ENCODE measurements at places on chromosomes 7 and 10. TPM values are rescaled to one million over a fixed set of nuclear protein-coding genes. Genes with fewer than 3 reads are reported as not detected.
A peak's percentile ranks its signal among the peaks of the same experiment; 100 is the strongest.

FAM221A gene
- 18.1 TPM for total RNA-seq

ASB10 gene
- not detected for total RNA-seq

KCNMA1 gene
- total RNA-seq: 155 TPM

PNLIP gene
- total RNA-seq: not detected

FANK1 gene
- 9.4 TPM for total RNA-seq

HABP2 gene
- total RNA-seq: not detected

ATP6V0A4 gene
- total RNA-seq: not detected

DNA sequence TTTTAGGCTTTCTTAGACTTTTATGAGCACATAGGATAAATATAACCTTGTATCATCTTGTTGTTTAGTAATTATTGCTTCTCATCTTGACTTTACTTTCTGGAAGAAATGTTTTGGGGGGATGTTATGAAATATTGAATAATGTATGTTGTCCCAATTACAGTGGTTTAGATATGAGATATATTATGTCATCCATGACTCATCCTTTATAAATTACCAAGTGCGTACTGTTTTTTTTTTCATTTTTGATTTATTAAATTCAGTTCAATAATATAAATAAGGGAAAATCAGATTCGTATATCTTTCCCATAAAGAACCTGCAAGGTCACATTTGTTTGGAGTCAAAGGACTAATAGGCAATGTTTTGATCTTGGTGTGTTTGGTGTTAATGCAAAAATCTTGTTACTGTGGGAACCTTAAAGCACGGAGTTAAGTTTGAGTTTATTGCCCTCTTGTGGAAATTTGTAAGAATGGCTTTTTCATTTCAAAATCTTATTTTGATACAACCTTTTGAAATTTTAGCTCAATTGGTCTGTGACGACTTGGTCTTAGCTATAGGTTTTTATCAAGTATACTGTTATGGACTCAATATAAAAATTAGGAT, 108.6 kb downstream of the SRI start:
- peak; percentile 71 for DNase-seq

DNA sequence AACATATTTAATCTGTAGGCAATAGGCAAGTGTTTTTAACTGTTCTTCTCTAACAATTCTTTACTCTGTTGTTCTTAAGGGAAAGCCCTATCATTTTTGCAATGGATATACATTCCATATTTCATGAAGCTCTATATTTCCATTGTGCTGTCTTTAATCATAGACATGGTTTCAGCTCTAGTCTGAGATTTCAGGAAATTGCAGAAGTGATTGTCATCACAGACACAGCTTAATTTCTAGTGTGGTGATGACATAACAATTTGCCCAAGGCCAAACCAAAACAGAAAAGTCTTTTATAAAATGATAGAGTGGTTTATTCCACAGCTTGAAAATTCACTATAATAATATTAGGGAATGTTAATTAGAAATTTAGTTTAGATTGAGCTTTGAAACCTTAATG, 494.1 kb upstream of the SEMA3A start:
- no peak for DNase-seq

GRCh38 chr10:49844775-49845595, 82.9 kb upstream of the OGDHL start:
- no peak for DNase-seq

DNA sequence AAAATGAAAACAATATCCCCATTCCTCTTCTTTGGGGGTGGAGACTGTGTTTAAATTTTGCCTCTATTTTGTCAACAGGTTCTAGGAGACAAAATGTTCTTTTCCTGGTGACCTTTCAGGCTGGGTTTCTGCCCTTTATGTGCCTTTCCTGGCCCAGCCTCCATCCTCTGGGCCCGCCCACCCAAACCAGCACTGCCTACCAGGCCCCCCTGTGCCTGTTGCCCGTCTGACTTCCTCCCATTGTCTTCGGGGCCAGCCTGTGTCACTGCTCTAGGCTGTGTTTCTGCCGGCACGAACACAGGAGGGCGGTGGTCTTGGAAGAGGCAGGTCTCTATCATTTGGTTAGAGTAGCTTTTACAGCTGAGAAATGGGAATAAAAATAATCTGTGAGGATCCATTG, 13.9 kb downstream of the TSPAN14 start:
- DNase-seq: peak; percentile 52

DNA sequence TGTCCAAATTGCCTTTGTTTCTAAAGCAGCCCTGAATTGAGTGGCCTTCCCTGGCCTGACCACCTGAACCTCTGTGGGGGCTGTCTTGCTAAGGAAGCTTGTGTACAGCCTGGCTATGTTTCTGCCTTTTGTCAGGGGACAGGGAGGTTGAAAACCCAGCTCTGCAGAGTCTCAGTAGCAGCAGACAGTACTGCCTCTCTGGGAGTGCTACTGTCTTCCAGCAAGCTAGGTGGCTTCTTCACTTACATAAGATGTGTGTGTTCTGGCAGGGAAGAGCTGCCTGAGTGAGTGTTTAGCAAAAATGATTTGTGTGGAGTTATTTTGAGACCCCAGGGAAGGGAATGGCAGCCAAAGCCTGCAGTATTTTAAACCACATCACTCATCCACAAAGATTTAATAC, 57.4 kb downstream of the LRRC4 start:
- DNase-seq: no peak

DNA sequence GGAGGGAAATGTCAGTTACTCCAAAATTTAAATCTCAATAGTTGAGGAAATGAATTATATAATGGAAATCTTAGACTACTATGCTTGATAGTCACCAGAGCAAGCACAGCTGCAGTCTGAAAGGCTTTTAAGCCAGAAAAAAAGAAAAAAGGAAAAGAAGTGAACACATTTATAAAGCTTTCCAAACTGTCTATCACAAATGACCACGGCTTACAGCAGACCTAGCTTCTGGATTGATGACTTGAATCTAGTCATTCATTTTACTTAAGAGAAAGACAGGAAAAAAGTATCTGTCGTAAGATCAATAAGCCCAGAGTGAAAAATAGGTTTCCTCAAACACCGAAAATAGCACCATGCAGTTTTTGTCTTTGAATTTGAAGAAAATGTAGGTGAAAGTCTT, 67.9 kb upstream of the OGDHL start:
- no peak for DNase-seq

DNA sequence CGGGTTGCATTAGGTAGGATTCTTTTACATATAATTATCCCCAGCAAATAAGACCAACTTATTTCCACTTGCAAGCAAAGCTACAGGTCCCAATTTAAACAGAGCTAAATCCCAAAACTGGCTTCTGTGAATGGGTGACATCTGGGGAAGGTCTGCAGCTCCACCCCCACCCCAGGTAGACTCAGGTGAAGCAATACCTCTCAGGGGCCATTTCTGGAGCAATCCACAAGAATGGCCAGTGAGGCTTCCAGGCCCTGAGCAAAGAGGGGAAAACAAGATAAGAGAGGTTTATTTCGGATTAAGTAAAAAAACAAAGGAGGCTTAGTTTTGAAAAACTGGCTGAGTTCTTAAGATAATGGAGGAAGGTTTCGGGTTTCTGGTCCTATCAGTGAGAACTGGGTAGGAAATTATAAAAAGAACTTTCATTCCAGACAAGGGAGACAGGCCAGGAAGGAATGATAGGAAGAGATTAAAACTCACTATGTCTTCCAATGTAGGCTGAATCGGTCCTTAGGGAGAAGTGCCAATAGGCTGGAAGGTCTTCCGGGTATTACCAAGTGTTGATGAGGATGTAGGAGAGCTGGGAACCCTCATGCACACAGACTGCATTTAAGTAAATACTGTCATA, 25.4 kb downstream of the SH3PXD2A start:
- DNase-seq: no peak

GRCh38 chr7:105352018-105352612, 36.6 kb downstream of the SRPK2 start:
- peak; percentile 84 for DNase-seq

GRCh38 chr7:152424348-152425108, 11.3 kb downstream of the KMT2C start:
- no peak for DNase-seq

GRCh38 chr7:97732565-97733275, 834 bp downstream of the TAC1 start:
- DNase-seq: peak; percentile 9

- no peak for DNase-seq
Observed at GRCh38 chr7:123594813-123595241, 6.8 kb upstream of the ASB15 start.

GRCh38 chr10:58943256-58943890, 233.1 kb upstream of the PHYHIPL start:
- no peak for DNase-seq

DNA sequence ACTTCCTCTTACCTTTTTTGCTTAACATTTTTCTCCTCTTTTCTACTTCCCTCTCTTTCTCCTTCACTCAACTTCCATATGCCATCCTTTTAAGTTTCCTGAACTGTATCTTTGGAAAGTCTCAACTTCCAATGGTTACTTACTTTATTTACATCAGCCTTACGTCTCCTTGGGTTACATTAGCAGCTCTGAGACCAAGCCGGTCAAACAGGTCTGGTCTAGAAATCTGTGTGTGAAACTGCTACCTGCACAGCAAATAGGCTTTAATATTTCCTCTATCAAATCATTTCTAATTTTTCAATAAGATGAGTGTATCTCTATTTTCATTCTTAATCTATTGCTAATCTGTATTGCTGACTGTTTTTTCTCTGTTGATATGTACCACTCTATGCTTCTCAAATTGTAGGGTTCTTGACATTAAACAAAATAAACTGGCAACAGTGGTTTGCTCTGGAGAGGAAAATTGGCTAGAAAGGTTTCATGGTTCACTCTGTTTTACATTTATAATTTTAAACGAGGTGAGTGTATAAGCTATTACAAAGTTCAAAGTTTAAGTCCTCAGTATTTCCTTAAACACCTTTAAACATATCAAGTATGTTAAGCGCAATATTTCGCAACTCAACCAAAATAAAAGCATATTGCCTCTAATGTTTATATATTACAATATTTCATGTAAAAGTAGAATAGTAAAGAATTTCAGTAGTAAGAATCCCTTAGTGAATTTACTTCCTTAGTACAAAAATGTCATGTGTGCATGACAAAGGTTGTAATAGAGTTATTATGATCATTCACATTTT, 3.6 kb upstream of the SEMA3C start:
- DNase-seq: peak; percentile 92

DNA sequence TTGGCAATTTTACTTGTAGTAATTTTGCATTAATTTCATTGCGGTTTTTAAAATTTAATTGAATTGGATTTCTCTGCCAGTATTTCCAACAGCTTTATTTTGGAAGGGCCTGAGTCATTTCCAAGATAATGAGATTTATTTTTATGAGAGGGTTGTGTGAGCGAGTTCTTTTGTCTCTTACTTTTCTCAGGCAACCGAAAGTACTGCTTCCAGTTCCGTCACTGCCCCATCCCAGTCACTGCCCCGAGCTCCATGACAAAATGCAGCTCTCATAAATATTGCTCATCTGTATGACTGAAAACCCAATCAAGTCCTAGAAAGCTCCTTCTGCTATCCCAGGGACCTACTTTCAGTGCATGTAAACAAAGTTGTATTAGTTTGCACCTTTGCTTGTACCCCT, 468.4 kb upstream of the SEMA3D start:
- no peak for DNase-seq

GRCh38 chr7:25619963-25620799, 391.9 kb upstream of the NPVF start:
- peak; percentile 50 for DNase-seq

DNA sequence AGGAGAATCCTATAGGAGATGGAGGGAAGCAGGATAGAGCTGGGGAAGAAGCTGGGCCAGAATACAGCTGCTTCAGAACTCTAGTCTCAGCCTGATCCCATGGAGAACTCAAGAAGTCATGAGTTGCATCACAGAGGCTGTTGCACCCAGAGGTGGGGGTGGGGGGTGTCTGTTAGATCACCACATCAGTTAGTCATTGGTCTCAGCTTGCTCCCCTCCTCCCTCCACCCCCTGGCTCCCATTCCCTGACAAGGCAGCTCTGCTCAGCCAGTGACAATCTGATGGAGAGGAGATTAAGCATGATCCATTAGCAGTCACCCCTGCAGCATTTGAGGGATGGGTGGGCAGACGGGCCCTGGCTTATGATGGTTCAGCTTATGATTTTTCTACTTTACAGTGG, 58.4 kb upstream of the FGL2 start:
- DNase-seq: no peak

GRCh38 chr10:58350619-58351323, 16.0 kb downstream of the UBE2D1 start:
- no peak for DNase-seq

DNA sequence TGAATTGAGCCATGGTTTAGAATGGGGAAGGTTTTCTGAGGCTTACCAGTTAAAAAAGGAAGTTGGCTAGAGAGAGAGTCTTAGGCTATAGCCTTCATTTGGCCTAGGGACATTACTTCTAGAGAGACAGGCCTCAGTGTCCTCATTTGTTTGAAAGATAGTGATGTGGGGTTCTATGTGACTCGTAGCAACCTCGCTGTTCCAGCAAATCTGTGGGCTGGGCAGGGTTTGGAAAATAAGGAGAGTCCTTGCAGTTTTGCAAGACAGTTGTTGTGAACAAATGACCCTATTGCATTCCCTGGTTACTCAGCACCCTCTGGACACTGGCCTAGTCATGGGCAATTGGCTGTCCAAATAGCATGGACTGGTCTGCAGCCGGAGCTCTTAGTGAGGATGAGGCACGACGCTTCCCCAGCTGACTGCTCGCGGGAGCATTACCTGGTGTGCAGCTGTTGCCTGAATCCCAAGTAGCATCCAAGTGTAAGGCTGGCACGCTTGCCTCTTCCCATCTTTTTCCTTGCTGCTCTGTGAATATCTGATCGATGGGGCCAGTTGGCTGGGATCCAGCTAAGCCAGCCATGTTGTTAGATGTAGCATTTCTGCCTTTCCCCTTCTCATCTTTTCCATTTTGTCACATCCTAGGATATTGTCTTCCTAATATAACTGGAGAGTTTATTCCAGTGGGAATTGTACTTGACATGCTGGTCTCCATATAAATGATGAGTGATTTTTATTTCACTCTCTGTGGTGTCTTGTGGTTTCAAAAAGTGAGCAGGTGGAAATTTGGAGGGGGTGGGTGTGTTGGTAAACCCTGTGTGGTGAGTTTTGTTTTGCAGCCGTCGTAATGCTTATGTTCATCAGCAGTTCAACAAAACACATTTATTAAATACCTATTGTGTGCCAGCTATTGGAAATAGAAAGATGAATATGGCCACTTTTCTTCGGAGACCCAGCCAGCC, 99.8 kb downstream of the SND1 start:
- peak; percentile 26 for DNase-seq

GRCh38 chr7:70325509-70326101, 727.3 kb downstream of the AUTS2 start:
- DNase-seq: peak; percentile 47

- DNase-seq: no peak
Observed at GRCh38 chr10:126732868-126733267, 62.4 kb upstream of the C10orf90 start.

GRCh38 chr7:6385110-6385781, 62.5 kb downstream of the DAGLB start:
- peak; percentile 91 for DNase-seq

- DNase-seq: no peak
Observed at GRCh38 chr7:112596260-112596659, 115.5 kb downstream of the LSMEM1 start.
